NCI-H345 (cell line): ENCODE measurements at places on chromosomes 7 and 10.
A peak's percentile ranks its signal among the peaks of the same experiment; 100 is the strongest.

GRCh38 chr7:26208040-26208439 is 6.5 kb downstream of the CBX3 start:
- no peak for DNase-seq

DNA sequence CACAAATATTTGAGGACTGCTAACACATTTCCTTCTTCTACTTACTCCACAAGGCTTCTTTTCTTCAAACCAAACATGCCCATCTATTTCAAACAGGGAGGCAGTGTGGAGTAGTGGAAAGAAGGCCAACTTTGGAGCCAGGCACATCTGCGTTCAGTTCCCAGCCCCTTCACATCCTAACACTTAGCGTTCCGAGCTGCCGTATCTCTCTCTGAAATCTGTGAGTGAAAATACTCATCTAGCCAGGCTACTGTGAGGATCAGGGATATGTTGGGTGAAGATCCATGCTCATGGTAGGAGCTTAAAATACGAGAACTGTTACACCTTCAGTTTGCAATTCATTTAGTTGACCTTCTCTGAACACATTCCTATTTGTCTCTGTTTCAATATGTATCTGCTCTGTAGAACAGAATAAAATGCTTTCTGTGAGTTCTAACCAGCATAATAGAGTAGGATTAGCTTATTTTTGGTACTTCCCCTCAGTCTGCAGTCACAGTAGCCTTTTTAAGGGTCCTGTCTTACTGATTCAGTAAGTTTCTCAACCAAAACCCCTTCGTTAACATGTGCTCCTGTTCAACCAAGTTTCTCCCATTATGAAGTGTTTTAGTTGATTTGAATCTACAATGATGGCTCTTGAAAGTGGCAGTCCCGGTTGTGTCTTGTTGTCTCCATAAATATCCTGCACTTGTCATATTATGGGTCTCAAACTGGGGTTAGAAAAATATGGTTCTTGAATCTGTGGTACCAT is 3.3 kb upstream of the MEST start:
- DNase-seq: no peak

DNA sequence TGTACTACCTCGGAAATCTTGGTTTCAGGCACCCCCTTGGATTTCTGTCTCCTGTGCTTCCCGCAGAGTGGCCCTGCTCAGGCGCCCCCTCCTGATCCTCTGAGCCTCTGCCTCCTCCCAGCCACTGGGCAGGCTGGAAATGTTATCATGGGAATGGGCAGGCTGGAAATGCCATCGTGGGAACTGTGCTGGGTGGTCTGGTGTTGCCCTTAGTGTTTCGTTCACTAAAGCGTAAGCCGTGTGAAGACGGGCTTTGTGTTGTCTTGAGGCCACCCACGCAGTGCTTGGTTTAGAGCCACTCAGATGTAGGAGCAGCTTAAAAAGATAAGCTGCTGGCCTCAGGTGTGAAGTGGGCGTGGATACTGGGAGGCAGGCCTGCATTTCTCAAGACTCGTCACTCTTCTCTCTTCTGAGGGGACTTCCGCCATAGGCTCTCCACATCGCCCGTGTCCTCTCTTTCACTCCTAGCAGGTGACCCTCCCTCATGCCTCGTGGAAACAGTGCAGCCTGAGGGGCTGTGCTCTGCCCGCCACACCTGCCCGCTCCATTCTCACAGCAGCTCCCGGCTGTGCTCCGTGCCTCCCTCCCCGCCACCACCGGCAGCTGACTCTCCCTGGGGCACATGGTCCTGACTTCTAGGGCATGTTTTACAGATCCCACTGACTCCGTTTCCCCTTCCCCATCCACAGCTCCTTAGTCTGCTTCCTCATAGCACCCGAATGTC is 28.5 kb downstream of the PPP2R2D start:
- no peak for DNase-seq

GRCh38 chr10:129440247-129440646 is 26.8 kb upstream of the MGMT start:
- DNase-seq: peak; percentile 17

- DNase-seq: no peak
These were observed 51.3 kb downstream of the TCAF1 start for GRCh38 chr7:143850682-143851081.

DNA sequence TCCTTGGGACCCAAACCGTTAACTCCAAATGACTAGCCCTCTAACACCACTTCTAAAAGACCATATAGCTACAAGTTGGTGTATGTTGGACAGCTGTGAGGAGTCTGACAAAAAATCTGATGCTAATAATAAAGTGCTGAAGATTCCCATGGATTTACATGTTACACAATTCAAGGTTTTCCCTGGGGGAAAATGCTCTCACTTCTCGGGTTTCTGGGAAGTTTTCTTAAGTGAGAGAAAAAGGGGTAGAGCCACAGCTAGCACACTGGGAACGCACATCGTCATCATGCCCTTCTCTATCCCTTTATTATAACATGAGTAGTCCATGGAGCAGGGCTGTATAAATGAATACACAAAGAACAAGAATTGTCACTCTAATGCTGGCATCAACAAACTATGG is 162.1 kb downstream of the CHCHD3 start:
- DNase-seq: no peak

DNA sequence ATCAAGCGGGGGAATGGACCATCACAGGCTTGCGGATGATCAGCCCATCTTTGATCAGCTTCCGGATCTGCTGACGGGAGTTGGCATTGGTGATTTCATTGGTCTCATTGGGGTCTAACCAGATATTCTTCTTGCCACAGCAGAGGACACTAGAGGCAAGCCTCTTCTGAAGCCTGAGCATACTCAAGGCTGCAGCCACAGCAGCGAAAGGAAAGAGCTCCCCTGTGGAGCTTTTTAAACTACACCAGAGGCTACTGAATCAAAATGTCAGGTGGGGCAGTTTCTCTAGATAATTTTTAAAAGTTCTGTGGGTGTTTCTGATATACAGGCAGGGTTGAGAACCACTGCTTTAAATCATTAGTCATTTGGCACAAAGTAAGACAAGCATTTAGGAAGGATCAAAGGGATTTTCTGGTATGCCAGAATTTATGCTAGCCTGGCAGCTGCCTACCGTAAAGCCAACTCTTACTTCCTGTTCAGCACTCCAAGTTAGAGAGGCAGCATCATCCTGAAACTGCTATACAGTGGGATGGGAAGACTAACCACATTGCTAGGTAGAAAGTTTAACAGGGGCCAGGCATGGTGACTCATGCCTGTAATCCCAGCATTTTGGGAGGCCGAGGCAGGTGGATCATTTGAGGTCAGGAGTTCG is 7.0 kb downstream of the NAPEPLD start:
- DNase-seq: no peak

DNA sequence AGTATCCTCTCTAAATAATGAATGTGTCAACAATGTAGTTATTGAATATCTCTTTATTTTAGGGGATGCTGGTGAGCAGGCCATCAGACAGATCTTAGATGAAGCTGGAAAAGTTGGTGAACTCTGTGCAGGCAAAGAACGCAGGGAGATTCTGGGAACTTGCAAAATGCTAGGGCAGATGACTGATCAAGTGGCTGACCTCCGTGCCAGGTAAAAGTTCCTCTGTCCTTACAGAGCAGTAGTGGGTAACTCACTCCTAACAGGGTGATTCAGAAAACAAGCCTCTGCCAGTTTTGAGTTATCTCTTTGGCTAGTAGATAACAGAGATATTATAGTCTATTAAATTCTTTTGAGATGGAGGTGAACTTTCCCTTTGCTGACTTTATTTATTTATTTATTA is 67.3 kb downstream of the AP3M1 start:
- no peak for DNase-seq

GRCh38 chr10:117553142-117553814 is 10.7 kb downstream of the EMX2 start:
- no peak for DNase-seq

GRCh38 chr7:47291461-47292081 is 290.3 kb downstream of the TNS3 start:
- DNase-seq: no peak

GRCh38 chr10:77713521-77714280 is 76.1 kb upstream of the KCNMA1 start:
- DNase-seq: no peak

- peak; percentile 87 for DNase-seq
These were observed 323.1 kb downstream of the TFEC start for GRCh38 chr7:115707258-115708012.

- no peak for DNase-seq
These were observed 153.3 kb downstream of the ARID5B start for GRCh38 chr10:62054830-62055229.

DNA sequence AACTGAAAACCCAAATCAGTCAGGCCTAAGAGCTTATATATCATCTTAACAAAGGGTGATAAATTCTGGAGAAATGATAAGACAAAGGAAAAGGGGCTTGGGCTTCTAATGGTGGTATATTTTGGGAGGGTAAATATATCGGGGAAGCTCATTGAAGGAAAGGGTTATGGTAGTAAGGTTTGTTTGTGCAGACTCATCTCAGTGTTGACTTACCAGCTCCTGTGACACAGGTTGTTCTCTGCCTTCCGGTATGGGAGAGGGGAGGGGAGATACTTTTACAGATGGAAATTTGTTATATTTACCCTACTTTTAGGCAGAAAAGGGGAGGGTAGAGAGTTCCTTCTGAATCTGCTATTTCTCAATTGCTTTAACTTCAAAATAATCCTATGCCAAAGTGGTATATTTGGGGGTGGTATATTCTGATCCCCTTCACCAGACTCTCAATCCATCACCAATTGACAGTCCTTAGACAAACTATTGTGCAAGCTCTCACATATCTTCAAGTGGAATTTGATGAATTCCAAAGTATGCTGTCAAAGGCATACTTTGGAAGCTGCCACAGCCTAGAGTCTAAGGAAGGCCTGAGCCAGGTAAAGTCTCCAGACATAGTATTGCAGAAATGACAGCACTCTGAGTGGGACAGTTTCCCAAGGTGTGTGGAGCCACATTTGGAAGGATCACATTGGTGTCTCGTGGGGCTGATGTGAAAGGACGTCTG is 13.3 kb upstream of the PAPSS2 start:
- no peak for DNase-seq

DNA sequence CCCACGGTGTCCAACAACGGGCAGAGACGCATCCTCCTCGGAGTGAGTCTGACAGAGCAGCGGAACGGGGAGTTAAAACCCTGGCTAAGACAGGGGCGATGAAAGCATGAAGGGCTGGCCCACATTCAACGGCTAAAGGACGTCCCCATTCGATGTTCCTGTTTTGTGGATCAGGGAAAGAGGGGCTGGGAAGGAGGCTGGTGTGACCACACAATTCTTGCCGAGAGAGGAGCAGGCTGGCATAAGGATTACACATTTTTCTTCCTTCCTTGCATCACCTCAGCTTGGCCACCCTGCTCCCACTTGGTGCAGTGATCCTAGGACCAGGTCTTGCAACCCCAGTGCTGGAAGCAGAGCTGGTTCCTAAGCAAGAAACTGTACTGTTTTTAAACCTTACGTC is 67.7 kb downstream of the GNA12 start:
- DNase-seq: no peak

DNA sequence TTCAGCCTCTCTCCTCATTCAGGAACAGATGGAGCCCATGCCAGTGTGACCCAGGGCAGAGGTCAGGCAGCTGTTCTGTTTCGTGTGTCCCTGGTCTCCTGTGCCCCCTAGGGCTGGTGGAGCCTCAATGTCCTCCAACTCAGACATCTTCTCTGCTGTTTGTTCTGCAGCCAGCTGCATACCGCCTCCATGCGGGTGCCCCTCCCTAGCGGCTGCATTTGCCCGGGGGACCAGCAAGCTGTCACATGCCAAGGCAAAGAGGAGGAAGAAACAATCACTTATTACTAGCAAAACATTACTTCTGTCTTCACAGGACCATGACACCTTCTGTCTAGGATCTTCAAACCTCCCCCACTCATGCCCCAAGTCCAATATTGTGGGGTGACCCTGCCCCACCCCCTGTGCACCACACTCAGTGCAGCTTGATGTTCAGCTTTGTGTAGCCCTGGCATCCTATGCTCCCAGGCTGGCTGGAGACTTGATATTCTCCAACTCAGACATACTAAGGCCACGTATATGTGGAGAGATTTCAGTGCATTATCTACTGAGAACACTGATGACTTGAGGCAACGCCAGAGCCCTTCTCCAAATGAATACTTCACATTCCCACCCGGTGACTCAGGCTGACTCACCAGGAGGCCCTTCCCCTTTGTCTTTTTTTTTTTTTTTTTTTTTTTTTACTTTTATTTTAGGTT is 188.9 kb downstream of the SKIDA1 start:
- peak; percentile 10 for DNase-seq

DNA sequence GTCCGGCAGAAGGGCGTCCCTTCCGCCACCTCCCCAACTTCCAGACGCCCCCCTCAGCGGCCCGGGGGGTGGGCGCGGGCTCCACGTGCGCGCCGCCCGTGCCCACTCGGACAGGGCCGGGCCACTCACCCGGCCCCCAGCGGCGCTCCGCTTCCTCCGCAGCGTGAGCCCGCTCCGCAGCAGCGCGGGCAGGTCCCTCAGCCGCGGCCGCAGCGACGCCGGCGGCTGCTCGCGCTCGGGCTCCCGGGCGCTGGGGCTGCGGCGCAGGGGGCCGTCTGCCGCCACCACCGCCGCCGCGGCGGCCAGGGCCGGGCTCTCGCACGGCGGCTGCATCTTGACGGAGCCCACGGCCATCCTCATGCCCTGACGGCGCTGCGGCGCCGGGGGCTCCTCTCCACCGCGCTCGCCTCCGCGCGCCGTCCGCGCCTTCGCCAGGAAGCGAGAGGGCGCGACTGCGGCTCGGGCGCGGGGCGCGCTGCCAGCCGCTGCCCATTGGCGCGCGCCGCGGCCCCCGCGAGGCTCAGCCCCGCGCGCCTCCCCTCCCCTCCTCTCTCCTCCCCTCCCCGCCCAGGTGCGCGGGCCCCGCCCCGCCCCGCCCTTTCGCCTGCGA is at the start of gene RAPGEF5:
Gene RAPGEF5, minus strand, starts transcription at position 454 of the 610 bp plus-strand sequence. Its CDS starts 94 bp downstream, at position 360.
- peak; percentile 73 for DNase-seq

DNA sequence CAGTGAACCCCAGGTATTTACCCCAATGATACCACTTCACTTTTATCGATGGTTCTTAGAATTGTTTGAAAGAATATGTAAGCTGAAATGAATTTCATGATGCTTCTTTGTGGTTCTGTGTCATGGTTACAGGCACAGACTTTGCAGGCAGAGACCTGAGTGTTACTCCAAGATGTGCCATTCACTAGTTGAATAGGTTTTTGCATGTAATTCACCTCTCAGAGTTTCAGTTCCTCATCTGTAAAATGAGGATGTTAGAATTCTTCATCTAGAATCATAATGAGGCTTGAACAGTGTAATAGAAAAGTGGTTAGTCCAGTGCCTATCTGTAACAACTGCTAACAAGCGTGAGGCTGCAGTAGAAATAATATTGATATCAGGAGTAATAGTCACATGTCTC is 54.6 kb downstream of the VSTM2A start:
- DNase-seq: no peak

DNA sequence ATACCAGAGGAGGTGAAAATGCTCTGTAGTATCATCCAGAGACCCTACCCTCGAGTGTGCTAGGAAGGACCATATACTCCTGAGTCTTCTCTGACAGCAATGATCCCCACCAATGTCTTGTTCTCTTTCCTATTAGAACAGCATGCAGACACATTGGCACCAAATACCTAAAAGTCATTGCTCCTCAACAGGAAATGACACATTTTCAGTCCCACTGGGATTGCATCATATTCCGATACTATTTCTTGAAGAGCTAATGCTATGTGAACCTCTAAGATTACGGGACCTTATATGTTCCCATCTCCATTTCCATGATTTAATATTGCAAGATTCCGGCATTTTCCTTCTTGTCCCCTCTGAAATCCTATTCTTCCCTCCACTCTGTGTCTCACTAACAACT is 177.4 kb downstream of the NRP1 start:
- no peak for DNase-seq
